ENCODE measurements at places on chromosomes 12 and 14.

DNA sequence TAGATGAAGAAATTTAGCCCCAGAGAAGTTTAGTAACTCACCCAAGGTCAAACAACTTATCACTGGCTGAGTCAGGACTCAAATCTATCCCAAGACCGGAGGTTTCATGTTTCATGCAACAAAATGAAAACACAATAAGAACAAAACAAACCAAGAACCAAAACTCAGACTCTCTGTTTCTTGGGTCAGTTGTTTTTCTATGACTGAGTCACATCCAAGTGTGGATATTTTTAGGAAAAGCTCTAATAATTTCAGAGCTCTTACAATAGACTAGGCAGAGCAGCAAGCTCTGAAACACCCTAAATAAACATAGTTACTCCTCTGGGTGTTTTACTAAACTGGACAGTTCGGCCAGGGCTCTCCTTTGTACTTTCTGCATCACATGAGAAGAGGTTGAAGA, 87.6 kb upstream of the PRB2 start:
- DNase-seq, result no peak

DNA sequence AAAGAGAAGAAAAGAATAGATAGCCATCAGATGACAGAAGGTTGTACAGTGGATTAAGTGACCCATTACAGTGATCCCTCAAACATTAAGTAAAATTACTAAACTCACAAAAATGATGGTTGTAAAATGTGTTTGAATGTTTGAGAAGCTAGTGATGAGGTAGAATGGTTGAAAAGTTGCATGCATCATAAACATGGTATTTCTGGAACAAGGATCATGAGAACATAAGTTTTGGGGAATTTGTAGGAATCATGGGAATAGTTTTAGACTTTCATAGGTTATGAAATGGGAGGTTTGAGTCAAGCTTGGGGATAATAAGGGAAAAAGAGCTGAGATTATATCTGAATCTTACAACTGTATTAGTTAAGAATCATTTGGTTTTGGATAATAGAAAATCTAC, 34.1 kb upstream of the NEDD1 start:
- DNase-seq, result no peak

DNA sequence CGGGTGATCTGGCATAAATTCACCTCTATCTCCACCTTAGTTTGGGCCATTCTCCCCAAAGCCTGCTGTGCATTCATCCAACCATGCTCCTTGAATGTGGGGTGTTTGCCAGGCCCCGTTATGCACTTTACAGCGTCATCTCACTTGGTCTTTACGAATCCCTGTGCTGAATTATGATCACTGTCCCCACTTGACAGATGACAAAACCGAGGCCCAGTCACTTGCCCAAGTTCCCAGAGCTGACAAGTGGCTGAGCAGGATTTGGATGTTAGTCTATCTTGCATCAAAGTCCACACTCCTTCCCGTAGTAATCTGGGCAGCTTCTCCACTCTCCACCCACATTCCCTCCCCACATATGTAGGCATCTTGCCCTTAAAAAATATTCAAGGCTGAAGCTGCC, 44.8 kb downstream of the WSCD2 start:
- no peak for DNase-seq

GRCh38 chr12:66011731-66012130, 118.8 kb downstream of the LLPH start:
- peak; percentile 6 for DNase-seq

DNA sequence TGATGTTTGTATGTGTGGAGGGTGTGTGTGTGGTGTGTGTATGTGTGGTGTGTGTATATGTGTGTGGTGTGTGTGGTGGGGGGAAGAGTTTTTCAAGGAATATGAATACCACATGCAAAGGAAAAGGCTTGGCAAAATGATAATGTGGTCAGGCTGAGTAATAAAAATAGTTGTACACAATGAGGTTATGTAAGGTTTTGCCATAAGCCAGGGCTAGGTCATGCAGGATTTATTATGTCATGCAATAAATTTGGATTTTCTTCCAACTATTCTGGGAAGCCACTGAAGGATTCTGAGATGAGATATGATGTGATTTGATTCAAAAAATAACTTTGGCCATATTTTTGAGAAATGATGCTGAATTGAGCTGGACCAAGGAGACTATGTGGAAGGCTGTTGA, 1191.6 kb upstream of the SEL1L start:
- DNase-seq, result no peak

- DNase-seq, result peak; percentile 16
These were observed 30.3 kb downstream of the DMAC2L start for GRCh38 chr14:50342221-50343078.

GRCh38 chr14:65910108-65910786, 497.7 kb downstream of the FUT8 start:
- no peak for DNase-seq

DNA sequence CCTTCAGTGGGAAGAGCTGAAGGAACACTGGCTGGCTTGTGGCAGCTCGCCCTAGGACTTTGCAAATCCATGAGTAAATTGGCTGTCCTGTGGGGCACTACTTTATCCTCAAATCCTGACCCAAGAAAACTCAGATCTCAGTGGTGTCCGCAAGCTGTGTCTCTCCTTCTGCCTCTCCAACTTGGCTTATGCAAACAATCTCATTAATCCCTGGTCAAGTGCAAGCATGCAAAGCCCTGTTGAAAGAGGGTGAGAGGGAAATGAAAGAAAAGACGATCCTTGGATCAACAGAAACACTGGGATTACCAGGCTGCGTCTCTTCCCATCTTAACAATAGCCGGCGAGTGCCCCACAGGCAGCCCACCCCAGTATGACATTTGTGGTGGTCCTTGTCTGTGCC, 901.6 kb downstream of the BCL11B start:
- DNase-seq, result no peak

DNA sequence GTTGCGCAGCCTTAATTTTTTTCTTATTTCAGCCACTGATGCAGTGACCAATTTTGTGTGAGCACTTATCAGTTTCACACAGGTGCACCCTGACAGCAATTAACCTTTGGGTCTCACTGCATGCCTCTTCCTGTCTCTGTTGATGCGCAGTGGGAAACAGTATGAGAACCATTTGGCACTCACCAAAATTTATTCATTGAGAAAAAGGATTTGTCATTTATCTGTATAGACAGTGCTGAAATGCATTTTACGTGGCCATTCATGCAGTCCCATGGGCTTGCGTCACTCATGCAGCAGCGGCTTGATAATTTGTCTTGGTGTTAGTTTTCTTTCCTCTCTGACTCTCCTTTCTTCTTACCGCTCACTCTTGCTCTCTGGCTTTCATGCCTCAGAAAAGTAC, 157.5 kb downstream of the C12orf75 start:
- no peak for DNase-seq

- no peak for DNase-seq
These were observed 707.3 kb upstream of the FOXG1 start for GRCh38 chr14:28059254-28059653.

DNA sequence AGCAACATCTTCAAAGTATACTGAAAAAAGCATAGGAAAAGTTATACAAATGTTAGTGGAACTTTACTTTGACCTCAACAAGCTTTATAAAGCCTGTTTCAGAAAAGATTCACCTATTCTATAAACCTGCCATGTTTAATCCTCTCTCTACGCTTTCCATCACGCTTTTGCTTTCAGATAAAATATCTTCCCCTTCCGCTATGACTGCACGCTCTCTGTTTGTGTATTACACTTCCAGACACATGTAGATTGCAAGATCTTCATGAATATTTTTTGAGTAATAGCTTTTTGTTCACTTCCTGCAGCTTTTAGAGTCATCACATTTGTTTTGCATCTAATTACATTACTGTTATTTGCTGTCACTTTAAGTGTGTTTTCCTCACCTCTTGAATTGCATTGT, 271.4 kb downstream of the RASSF9 start:
- no peak for DNase-seq

- peak; percentile 7 for DNase-seq
These were observed 23.7 kb downstream of the YLPM1 start for GRCh38 chr14:74786796-74787315.

DNA sequence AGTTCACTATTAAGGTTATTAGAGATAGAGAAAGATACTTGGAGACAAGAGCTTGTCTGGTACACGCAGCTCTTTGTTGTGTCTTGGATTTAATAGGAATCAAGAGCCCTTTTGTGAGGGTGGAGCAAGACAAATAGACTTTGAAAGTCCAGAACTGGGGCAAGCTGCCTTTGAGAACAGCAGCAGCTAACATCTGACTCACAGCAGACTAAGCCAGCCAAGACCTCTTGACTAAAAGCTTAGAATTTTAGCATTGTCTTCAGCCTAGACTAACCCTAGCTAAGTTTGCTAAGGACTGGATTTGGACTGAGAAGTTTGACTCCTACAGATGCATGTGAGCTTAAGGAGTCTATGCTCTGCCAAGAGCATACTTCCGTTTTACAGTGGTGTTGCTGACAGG, 201.9 kb upstream of the RBM19 start:
- DNase-seq, result no peak

GRCh38 chr14:101010835-101011234, 107.3 kb upstream of the RTL1 start:
- DNase-seq, result no peak

Measured in inflammatory macrophage treated with lipopolysaccharide for 4 hours (primary cell).